ENCODE measurements at places on chromosomes 12 and 14.
A peak's percentile ranks its signal among the peaks of the same experiment; 100 is the strongest.

- no peak for DNase-seq
These were observed 23.5 kb downstream of the CMKLR1 start for GRCh38 chr12:108315486-108316105.

DNA sequence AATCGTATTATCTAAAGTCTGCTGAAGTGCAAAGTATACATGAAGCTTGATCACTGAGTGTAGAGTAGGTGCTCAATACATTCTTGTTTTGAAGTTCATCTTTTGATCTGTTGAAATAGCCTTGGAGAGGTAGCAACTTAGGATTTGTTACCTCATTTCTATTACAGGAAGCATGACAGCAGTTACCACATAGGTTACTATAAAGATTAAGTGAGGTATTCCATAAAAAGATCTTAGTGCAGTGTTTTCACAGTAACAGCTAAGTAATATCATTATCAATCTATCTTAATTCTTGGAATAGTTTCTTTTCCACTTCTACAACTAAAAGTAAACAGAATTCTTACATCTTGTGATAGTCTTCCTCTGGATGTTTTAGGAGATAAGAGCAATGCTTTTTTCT, 50.9 kb downstream of the BTBD7 start:
- no peak for DNase-seq

DNA sequence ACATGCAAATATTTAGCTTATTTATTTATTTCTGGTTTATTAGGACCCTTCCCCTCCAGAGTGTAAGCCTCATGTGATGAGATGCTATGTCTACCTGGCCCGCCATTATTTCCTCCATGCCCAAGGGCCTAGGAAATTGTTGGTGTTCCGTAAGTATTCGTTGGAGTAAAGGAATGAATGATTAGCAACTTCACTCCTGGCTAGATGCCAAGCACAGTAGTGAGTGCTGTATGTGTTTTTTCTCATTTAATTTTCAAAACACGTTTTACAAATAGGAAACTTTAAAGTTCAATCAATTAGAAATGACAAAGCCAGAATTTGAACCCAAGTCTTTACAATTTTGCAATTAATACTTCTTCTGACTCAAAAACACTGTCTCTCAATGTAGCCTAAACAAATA, 253.8 kb downstream of the BCAT1 start:
- DNase-seq: no peak

GRCh38 chr12:121974026-121974985, 47.4 kb upstream of the BCL7A start:
- no peak for DNase-seq

DNA sequence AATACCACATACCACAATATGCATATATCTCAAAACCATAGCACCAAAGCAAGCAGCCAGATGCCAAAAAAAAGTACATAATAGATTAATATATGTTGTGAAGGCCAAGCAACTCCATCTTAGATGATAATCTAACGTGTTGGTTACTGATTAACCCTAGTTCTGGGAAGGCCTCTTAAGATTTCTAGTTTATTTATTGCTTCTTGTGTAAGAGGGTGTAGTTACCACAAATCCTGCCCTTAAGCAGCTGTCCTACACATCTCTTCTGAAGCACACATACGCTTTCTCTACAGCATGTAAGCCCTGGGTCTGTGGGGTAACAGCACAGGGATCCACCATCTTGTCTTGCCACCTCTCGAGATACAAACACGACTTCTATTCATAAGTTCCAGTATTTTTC, 236.8 kb upstream of the AVPR1A start:
- no peak for DNase-seq

DNA sequence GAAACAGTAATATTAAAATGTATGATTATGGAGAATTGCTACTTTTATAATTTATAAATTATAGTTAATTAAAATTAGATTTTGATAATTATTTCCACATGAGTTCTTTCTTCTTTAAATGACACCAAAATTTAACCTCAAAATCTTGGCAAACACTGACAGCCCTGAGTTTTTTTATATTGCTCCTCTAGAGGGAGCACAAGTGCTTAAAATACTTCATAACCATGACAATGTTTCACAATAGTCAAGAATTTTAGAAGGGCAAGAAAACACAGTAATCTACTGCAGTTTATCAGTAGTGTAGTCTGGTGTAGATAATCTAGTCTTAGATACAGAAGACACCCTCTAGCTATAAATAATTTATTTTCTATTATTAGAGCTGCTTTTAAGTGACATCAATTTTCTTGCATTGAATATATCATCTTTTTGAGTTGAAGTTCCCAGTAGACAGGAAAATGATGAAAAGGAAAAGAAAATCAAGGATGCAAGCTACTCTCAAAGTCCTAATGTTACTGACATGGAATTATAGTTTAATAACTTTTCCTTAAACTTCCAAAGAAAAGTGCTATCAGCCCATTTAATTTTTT, 14.3 kb upstream of the PTGER2 start:
- DNase-seq: peak; percentile 28

- DNase-seq: no peak
These were observed 46.3 kb upstream of the TMPO start for GRCh38 chr12:98469109-98469508.

DNA sequence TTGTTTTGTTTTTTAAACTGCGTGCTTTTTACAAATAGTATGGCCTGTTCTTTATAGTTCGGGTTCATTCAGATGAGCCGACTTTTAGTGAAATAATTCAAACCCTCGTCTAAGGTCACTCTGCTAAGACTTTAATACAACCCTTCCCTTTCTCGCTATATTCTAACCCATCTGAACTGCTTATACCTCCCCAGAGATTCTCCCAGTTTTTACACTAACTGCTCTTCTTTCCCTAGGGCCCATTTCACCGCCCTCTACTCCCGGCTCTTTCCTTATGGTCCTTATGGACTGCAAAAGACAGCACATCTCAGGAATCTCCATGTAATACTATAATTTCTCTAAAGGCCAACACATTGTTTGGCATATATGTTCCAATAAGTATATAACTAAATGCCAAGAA, 2.1 kb downstream of the MAPK1IP1L start:
- DNase-seq: no peak
